ENCODE measurements at places on chromosomes 2 and 18.

- no peak for DNase-seq
Measured at GRCh38 chr2:107197594-107198294, 311.8 kb upstream of the ST6GAL2 start.

GRCh38 chr18:37487400-37487867 is 78.2 kb downstream of the CELF4 start:
- no peak for DNase-seq

GRCh38 chr2:141329964-141330363 is 800.9 kb downstream of the LRP1B start:
- DNase-seq = no peak

DNA sequence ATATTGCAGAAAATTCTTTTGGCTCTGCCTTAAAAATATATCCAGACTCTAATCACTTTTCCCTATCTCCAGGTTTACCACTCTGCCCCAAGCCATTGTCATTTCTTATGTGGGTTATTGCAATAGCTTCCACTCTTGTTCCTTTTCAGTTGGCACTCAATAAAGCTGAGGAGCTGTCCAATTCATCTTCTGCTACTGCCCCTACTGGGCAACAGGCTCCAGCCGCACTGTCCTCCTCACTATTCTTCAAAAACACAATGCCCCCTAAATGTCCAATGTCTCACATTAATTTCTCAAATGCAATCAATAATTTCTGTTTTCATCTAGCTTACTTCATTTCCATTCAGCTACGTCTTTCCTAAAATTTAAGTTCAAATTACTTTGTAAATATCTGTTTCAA is 1262.5 kb upstream of the CDH2 start:
- no peak for DNase-seq

DNA sequence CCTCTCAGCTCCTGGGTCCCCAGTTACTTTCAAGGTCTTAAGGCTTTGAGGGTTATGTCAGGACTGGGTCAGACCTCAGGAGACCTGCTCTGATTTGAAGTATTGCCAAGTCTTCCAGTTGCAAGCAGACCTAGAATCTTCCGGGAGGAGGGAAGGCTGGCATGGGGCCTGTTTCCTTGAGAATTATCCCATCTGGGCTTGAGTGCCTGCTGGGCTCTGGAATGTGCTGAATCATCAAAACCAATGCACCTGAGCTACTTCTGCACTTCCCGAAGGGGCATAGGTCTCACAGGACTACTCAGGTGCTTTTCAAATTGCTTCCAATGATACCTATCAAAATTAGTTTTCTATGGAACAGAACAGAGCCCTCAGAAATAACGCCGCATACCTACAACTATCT is 327.3 kb downstream of the XIRP2 start:
- no peak for DNase-seq

GRCh38 chr2:11787991-11788390 is 41.6 kb downstream of the LPIN1 start:
- DNase-seq = no peak

DNA sequence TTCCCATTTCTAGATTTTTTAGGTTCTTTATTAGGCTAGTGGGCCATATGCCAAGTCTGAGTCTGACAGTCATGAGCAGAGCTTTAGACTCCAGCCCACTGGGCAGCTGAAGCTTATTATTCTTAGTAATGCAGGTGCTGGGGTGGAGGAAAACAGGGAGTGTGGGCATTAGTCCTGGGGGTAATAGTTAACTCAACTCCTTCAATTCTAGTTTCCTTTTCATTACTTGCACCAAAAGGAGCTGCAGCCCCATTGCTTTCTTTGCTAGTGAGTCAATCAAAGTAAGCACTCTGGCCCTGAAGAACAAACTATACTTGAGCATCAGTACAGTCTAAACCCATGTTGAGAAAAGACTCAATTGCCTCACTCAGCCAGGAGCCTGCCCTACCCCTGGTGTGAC is 35.5 kb downstream of the ICOS start:
- DNase-seq = no peak

DNA sequence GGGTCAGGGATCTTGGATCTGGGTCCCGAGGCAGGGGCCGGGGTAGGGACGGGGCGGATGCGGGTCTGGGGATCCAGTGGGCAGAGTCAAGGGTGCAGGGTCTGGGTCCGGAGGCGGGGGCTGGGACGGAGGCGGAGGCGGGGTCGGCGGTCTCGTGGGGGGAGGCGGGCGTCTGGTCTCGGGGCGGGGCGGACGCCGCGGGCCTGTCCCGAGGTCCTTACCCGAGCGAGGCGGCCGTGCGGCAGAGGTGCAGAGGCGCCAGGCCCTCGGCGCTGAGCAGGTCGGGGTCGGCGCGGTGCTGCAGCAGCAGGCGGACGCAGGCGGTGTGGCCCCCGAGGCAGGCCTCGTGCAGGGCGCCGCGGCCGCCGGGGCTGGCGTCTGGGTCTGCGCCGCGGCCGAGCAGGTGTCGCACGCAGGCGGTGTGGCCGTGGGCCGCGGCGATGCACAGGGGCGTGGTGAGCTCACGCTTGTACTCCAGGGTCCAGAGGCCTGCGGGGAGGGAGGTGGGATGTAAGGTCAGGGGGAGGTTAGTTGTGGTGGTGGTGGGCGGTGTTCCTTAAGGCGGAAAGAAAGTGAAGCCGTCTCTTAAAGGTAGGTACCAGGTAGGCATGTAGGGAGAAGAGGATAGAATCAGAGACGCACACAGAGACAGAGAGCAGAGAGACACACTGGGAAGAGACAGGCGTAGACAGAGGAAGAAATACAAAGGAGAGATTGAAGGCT is 26.6 kb downstream of the ASB18 start:
- DNase-seq = no peak

- DNase-seq = no peak
Measured at GRCh38 chr2:98903767-98904485, 32.1 kb downstream of the CRACDL start.

DNA sequence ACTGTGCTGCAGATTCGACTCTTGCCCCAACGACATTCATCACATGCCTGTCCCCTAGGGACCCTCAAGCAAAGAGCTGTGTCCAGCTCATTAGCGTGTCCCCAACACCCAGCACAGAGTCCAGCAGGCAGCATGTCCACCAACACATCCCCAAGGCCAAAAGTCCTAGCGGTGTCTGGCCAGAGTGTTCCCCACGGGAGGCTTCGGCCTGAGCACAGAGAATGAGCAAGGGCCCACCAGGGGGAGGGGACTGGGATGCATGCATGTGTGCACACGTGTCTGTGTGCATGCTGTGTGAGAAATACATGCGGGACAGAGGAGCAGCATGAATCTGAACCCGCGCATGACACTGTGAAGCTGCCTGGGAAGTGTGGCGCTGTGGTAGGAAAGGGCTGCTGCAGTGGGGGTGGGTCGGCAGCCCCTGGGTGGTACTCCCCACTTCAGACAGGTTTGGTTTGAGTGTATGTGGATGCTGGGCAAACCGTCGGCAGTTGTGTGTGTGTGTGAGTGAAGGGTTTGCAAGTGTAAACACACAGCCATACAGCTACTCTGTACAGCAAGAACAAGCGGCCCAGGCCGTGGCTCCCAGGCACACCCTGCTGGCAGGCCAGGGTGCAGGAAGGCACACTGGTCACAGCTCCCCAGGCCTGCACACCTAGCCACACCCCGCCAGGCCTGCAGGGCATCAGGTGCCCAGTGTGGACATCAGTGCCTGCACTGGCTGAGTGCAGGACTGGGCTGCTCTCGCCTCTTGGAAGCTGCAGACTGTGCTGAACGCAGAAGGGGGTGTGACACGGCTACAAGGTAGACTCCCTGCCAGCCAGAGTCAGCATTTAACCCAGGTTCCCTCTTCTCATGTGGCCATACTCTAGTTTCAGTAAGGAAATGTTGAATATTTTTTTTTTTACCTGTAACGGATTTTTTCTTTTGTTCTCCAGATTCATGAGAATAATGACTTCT is 19.5 kb upstream of the HES6 start:
- DNase-seq = no peak

- DNase-seq = no peak
Measured at GRCh38 chr18:56083097-56083521, 495.1 kb upstream of the TCF4 start.

DNA sequence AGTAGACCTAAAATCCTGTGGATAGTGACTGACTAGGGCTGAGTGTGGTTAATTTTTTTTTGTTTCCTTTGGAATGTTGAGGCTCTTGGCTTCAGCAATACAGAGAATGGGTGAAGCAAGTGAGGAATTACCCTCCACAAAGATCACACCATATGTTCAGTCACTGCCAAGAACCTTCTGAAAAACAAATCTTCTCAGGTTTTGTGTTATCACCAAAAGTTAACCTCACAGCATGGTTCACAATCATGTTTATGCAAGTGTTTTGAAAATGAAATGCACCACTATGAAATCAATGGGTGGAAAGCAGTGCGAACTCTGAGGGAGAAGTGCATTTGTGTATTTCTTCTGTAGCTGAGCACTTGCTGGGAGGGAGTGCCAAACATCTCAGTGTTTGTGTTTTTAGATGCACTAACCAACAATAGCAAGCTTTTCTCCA is 44.4 kb downstream of the SPATS2L start:
- DNase-seq = no peak

DNA sequence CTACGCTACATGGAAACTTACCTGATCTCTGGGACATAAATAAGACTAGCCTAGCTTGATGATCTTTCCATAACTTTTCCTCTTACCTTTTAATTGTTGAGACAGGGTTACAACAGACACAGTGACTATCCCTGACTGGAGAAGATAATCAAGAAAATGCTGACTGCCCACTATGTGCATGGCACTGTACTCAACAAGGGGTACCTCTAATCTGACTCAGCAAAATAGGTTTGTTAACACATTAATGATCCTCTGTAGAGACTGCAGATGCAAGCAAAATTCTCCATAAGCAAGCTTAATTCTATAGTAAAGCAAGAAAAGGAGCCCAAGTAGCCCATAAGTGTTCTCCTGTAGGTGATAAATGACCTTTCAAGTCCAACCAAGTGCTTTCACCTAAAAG is 25.5 kb downstream of the ACVR1C start:
- DNase-seq = no peak

DNA sequence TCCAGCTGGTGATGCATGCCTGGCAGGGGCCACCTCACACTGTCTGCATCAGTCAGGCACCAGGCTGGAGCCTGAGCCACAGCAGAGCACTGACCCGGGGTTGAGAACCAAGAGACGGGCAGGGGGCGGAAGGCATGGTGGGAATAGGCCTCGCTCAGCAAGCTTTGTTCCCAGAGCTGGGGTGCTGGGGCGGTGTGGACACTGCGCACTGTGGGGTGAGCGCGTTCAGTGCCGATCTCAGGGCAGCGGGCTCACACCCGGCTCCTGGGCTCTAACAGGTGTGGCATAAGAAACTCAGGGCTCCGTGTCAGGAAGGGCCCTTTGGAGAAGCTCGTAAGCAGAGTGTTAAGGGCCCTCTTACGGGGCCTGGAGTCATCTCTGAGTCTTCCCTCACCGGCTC is 15.7 kb downstream of the SH3RF3 start:
- no peak for DNase-seq

GRCh38 chr2:42802150-42802549 is 9.8 kb upstream of the HAAO start:
- no peak for DNase-seq

- no peak for DNase-seq
Measured at GRCh38 chr2:117485588-117485987, 328.9 kb upstream of the DDX18 start.

DNA sequence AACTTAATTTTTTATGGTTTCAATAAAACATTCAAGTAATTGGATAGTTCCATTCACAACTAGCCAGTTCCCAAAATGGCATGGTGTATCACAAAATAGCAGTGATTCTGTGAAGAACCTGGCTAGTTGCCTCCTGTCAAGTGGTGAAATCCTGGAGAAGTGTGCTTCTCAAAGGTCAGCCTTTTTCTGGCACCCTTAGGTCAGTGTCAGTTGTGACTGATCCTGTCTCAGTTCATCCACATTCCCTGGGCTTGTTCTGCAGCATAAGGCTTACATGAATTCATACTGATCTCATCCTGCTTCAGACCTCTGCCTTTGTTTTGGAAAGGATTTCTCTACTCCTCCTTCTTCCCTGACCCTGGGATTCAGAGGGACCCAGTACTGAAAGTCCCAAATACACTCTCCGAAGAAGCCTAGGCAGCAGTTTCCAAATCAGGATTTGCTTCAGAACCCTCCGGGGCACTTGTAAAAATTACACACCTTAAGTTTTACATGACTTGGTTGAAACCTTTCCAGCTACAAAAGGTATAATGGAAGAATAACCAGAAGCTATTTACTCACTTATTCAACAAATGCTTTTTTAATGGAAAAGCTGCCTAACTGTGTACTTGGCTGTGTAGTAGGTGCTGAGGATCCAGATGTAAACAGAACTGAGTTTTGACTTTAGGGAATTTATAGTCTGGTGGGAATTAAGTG is 11.0 kb downstream of the MAP3K20 start:
- DNase-seq = no peak

GRCh38 chr18:44741511-44741910 is 60.8 kb downstream of the SETBP1 start:
- no peak for DNase-seq

DNA sequence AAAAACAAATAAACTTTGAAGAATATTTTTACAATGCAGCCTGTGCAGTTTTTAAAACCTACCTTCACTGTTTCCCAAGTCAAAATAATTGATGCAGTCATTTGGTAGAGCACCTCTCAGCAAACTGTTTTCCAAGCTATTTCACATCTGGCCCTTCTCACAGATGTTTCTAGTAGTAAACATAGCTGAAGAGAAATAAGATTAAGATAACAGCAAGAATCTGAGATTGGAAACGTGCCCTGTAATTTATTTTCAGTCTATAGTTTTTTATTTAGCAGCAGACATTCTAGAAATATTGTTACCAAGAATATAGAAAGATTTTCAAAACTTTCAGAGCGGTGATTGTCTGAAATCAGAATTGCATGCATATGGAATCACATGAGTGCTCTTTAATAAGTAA is 440.2 kb downstream of the TRIB2 start:
- no peak for DNase-seq

GRCh38 chr2:5926871-5927512 is 234.8 kb downstream of the SOX11 start:
- DNase-seq = no peak

- DNase-seq = no peak
Measured at GRCh38 chr2:218123986-218124385, 1.8 kb upstream of the CXCR2 start.

DNA sequence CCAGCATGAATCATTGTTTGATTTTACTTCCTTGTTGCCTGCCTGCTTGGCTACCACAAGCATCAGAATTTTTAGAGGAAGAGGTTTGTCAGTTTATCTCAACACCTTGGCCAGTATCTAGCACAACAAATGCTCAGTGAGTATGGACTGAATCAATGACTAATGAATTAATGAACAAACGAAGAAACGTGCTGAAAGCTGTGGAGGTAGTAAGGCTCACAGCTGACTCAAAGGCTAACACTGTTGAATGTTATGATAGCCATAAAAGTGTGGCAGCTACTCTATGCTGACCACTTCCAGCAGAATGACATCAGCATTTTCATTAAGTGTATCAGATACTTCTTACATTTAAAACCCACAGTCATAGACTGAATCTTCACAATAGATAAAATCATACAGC is 543.4 kb downstream of the IRS1 start:
- no peak for DNase-seq

GRCh38 chr2:167626301-167626700 is 621.1 kb downstream of the STK39 start:
- no peak for DNase-seq

DNA sequence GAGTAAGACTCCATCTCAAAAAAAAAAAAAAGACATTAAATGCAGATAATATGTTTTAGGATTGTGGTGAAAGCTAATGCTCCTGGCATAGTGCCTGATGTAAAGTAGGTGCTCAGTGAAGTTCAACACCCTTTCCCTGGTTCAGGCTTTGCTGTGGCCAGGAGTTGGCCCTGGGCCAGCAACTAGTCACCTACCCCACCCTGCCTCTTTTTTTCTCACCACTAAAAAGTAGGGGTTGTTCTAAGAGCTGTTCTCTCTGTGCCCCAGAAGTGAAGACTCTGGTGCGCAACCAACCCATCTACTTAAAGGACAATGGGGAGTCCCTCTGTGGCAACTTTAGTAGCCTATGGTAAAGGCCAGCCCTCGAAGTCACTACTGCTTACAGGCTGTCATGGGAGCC is 75.9 kb downstream of the DNMT3A start:
- no peak for DNase-seq

Data from hippocampal formation (tissue), 2 donors.